Cardiac ventricle fibroblast (primary cell): ENCODE measurements at places on chromosomes 1 and 21. TPM values are rescaled to one million over a fixed set of nuclear protein-coding genes. Genes with fewer than 3 reads are reported as not detected.

The NCAM2 gene
- 2.4 and 3.1 TPM in 2 replicates for total RNA-seq

The CAMK1G gene
- not detected in 2 replicates for total RNA-seq

The VAV3 gene
- 1.4 and 3.7 TPM in 2 replicates for total RNA-seq

The DNAJC6 gene
- 0.39 and 0.44 TPM in 2 replicates for total RNA-seq

The CTBS gene
- total RNA-seq: 18.1 TPM in 2 replicates

The PBX1 gene
- total RNA-seq: 37.5 and 39.5 TPM in 2 replicates

The GBP6 gene
- not detected in 2 replicates for total RNA-seq

The ARHGAP30 gene
- not detected in 2 replicates for total RNA-seq

The SPRR5 gene
- total RNA-seq: not detected in 2 replicates

The LCE7A gene
- not detected in 2 replicates for total RNA-seq

The ITSN1 gene
- total RNA-seq: 34.3 and 34.8 TPM in 2 replicates

The MTARC2 gene
- 11.8 and 12.2 TPM in 2 replicates for total RNA-seq

The LCE1E gene
- total RNA-seq: not detected in 2 replicates

The NOC2L gene
- 36.6 and 46.5 TPM in 2 replicates for total RNA-seq

The SAMD13 gene
- total RNA-seq: 0.49 and 0.50 TPM in 2 replicates

The KIF26B gene
- total RNA-seq: 5.9 and 6.3 TPM in 2 replicates

The PLEKHA6 gene
- 4.0 and 4.6 TPM in 2 replicates for total RNA-seq
